AG04449 (cell line): ENCODE measurements at places on chromosomes 16 and 17.
A peak's percentile ranks its signal among the peaks of the same experiment; 100 is the strongest.

DNA sequence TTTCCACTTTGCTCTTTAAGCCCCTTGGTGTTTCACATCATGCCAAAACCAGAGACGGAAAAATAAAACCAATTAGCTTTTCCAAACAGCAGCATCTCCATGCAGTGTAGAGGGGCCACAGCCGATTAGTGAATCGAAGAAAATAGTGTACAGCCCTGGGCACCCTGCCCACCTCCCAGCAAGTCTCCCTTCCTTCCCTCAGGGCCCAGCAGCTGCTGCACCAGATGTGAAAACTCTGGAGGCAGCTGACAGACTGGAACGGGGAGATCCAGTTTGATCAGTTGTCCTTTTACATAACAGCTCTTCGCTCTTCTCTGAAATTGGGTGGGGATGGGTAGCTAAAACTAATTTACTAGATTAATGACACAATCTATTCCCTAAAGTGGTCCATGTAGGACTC lies 19.3 kb downstream of the TMEM11 start:
- no peak for DNase-seq

DNA sequence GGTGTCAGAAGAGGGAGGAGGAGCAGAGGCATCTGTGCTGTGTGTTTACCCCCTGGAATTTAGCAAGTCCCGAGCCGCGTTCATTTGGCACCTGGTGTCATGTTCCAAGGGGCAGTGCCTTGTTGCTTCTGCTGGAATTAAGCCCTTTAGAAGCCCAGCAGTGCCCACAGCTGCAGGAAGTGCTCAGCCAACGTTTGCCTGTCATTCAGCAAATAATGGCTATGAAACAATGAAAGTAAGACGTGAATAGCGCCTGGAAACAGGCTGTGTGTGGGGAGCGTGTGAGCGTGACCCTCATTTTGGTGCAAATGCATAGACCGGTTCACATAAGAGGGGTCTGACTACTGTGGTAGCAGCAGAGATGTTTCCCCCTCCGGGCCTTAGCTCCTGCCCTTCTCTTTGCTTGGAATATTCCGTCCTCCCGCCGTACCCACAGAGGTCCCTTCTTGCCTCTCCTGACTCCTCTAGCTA lies 5.8 kb upstream of the ATP2C2 start:
- DNase-seq = no peak

DNA sequence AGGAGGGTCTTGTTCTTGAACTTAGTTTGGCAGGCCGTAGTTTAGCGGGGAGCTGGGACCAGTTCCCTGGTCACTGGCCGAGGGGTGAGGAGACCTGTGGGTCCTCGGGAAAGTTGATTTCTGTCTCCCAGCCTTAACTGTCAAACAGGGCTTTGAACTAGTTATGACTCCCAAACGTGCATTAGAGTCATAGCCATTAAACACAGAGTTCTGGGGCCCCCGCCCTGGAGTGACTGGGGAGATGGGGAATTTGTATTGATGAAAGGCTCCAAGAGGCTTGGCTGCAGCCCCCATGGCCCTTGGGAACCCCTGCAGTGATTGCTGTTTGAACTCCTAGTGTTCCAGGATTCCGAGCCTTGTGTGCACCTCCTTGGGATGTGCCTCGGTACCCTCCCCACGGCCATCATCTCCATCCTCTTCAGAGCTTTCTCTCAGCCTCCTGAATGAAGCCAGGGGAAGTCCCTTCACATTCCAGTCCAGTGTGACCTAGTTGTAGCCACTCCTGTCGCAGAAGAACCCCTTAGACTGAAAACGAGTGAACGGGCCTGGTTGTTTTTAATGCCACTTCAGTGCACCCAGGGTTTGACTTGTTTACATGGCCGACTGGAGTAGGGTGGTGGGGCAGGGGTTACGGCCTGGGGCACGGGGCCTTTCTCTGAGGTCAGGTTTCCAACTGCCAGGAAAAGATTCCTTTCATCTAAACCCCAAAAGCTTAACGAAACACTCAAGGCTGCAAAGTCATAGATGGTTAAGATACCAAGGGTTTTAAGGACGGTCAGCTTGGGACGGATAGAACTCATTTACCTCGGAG lies 1.4 kb downstream of the MPRIP start:
- DNase-seq = no peak

DNA sequence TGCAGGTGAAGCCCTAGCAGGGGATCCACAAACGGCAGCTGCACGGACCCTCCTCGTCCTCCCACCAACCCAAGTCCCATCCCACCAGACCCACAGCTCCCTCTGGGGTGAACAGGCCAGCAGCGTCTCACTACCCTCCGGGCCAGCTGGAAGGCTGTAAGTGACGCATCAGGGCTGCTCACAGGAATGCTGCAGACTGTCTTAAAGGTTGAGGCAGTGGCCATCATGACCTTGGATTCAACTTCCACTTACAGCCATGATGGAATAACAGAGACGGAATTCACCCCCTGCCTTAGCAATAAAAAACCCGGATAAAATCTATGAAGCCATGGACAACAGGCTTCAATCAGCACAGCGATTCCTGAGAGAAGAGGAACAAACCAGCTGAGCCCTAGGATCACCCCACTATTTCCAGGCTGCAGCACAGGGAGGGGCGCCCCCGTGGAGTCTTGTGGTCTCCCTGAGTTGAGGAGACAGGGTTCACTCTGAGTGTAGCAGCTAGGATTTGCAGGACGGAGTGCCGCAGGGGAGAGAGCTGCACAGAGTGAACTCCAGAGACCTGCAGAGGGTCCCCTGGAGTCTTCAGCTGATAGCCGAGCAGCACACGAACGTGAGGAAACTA lies 10.5 kb downstream of the FAM83G start:
- no peak for DNase-seq

DNA sequence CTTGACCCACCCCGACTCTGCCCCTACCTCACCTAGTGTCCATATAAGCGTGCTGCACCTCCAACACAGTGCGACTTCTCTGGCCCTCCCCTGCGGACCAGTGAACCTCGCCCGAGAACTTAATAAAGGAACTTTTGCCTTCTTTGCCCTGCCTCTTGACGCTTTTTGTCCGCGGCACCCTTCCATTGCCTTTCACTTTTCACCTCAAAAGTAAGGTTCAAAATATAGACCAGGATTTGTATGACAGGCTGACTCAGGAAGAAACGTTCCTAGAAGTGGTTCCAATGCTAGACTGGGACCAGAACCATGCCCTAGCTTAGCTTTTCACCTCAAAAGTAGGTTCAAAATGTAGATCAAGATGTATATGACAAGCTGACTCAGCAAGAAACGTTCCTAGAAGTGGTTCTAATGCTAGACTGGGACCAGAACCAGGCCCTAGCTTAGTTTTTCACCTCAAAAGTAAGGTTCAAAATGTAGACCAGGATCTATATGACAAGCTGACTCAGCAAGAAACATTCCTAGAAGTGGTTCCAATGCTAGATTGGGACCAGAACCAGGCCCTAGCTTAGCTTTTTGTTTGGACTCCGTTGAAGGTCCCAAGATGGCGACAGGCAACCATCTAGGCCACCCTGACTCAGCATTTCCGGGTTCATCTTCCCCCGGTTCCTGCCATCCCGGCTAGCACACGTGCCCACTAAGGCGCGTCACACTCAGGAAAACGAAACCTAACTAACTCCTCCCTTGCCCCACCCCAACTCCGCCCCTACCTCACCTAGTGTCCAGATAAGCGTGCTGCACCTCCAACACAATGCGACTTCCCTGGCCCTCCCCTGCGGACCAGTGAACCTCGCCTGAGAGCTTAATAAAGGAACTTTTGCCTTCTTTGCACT lies 51.0 kb upstream of the TMEM97 start:
- no peak for DNase-seq

DNA sequence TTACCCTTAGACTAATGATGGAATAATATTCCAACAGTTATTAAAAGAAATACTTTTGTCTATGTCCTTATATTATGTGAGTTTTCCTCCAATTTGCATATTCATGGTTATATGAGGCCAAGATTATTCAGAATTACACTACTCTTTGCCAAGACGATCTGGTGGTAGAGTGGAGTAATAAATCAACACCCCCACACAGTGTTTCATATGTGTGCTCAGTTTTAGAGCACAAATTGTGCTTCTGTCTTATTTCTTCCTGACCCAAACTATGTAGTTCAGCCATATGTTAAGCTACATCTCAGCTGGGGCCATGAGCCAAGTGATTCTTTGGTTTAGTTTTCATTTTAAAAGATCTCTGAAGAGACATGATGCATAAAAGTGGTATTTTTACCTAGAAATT lies 26.9 kb upstream of the PPM1E start:
- DNase-seq = no peak

DNA sequence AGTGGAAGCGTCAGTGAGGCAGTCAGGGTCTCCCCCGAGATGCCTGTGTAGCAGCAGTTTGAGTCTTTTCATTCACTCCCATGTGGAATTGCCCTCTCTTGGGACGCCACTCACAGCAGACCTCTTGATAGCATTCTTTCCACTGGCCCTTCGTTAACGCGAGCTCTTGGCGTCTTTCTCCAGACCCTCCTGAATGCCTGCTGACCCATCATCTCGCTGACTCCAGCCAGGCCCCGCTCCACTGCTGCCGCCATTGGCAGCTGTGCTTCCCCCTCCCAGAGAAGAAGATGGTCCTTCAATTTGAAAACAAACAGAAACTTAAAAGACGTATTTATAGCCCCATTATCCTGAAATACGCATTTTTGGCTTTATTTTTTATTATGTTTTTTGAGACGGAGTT lies 63.1 kb downstream of the SEC14L1 start:
- DNase-seq = no peak

GRCh38 chr16:50574745-50575136 lies 26.5 kb downstream of the NKD1 start:
- no peak for DNase-seq

DNA sequence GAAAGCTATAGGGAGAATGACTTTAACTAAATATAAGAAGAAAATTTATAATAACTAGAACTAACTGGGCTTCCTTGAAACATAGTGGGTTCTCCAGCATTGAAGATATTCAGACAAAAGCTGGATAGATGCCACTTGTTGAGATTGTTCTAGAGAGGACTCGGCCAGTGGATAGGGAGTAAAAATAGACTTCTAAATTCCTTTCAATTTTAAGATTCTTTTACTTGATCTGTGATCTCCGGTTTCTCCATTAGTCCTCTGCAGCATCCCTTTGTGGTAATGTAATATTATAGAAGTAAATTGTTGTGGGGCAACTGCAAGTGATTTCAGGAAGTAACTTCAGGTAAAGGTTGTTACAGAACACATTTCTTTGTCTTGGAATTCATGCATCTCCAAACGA lies 10.3 kb upstream of the RARA start:
- DNase-seq = no peak

GRCh38 chr17:81252326-81252986 lies 13.3 kb downstream of the NDUFAF8 start:
- DNase-seq = no peak

- DNase-seq = no peak
Measured at GRCh38 chr17:68570526-68570925, 30.6 kb downstream of the FAM20A start.

DNA sequence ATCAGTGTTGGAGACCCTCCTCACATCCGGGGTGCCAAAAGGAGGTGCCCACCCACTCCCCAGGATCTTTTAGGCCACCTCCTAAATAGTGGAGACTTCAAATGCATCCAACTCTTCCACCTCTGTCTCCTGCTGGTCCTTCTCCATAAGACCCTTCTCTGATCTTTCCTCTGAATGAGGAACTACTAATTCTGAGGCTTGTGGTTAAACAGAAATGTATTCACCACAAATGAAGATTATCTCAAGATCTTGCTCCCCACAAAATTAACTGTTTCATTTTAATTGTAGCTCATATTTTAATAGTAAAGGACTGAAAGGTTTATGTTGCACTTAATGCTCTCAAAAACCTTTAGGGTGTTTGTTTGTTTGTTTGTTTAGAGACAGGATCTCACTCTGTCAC lies 34.1 kb downstream of the TLE7 start:
- DNase-seq = no peak

DNA sequence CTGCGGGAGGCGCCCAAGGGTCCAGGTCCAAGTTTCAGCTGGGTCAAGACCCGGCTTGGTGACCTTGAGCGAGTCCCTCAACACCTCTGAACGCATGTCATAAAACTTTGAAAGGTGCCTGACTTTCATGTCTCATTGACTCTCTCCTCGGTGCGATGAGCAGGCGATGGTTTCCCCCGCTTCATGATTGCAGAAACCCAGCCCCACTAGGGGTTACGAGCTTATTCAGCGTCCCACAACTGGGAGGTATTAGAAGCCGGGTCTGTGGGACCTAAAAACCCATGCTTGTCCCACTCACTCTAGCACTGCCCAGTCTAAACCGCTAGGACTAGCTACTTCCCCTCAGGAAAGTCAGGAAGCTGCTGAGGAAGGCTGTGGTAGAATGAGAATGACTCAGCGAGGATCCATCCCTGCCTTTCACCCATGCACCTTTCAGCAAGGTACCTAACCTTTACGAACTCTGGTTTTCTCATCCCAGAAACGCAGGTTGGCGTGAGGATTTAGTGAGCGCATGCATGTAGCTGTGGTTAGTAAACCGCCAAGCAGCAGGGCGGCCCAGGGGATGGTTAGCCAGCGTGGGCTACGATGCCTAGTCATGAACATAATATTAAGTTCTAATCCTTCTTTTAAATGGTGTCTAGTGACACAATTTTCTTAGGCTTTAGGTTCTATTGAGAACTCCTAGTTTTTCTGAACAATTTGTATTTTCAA lies 26.2 kb upstream of the RFFL start:
- no peak for DNase-seq

- DNase-seq = no peak
Measured at GRCh38 chr17:17494870-17495535, 1.2 kb downstream of the RASD1 start.

DNA sequence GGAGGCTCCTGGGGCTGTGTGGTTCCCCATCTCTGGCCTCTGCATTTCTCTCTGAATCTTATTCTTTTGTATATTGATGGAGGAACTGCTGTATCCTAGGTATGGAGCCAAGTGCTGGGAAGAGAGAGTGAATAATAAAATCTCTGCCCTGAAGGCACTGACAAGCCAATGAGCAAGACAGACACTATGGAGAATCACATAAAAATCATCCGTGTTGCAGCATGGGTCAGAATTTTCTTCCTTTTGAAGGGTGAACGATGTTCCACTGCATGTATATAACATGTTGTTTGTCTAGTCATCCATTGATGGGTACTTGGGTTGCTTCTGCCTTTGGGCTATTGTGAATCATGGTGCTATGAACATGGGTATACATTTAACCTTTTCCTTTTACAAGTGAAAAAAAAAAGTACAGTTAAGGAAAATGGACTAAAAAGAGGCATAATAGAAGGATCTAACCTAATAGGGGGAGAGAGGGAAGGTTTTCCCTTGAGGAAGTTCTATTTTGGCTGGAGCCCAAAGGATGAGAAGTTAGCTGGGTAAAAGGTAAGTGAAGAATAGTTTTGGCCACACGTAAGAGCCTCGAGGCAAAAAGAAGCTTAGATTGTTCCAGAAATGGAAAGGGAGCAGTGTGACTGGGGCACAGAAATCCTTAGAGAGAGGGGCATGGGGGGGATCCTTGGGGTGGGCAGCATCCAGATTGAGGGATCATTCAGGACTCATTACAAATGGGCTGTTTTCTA lies 32.3 kb upstream of the GNA13 start:
- no peak for DNase-seq

- peak; percentile 40 for DNase-seq
Measured at GRCh38 chr16:87465306-87465705, 27.5 kb downstream of the ZCCHC14 start.

- no peak for DNase-seq
Measured at GRCh38 chr17:64706224-64707049, 44.3 kb upstream of the SMURF2 start.

GRCh38 chr17:16432017-16432416 lies 16.6 kb downstream of the TRPV2 start:
- no peak for DNase-seq
